GM13977 (cell line): ENCODE measurements at places on chromosomes 13 and 19.

DNA sequence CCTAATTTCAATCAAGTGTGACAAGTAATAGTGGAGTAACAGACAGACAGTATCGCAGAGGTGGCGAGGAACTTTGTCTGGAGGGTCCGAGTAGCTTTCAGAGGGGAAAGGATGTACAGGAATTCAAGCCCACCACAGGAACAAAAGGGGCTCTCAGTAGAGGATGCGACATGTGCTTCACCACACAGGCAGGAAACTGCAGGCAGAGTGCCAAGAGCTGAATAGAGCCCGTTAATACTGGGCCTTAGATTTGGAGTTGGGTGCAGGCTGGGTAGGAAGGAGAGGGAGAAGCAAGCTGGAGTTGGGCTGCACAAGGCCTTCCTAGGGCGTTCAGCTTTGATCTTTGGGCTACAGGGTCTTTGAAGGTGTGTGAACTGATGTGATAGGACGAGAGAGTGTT is 1.2 kb downstream of the CCDC70 start:
- no peak for DNase-seq

- DNase-seq, result peak; percentile 42
Measured at GRCh38 chr13:102580552-102581169, 16.1 kb upstream of the TPP2 start.

DNA sequence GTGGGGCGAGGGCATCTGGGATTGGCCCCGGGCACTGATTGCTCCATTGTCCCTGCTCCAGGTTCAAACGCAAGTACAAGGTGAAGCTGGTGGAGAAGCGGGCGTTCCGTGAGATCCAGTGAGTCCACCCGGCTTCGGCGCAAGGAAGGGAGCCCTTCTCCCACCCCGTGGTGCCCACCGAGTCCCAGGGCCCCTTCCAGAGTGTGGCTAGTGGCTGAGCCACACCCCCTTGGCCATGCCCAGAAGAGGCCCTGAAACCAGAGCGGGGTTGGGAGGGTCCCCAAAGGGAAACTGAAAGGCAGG is 11.2 kb downstream of the NOP53 start:
- DNase-seq, result no peak

GRCh38 chr13:28058866-28059613 is 41.3 kb downstream of the FLT3 start:
- no peak for DNase-seq

DNA sequence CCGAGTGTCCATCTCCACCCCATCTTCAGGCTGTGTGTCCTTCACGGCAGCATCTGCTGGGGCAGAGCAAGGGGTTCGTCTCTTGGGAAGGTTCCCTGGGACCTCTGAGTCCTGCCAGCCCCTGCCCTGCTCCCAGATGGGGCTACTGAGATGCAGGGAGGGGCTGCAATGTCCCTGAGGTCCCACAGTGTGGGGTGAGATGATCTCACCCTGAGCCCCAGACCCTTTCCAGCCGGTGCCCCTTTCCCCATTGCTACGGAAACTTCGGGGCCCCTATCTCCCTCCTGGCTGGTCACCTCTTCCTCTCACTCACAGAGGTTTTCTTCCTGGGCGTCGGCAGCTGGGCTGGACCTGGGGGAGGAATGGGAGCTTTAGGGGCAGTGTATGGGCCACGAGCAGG is 5.0 kb downstream of the LILRB2 start:
- DNase-seq, result no peak

DNA sequence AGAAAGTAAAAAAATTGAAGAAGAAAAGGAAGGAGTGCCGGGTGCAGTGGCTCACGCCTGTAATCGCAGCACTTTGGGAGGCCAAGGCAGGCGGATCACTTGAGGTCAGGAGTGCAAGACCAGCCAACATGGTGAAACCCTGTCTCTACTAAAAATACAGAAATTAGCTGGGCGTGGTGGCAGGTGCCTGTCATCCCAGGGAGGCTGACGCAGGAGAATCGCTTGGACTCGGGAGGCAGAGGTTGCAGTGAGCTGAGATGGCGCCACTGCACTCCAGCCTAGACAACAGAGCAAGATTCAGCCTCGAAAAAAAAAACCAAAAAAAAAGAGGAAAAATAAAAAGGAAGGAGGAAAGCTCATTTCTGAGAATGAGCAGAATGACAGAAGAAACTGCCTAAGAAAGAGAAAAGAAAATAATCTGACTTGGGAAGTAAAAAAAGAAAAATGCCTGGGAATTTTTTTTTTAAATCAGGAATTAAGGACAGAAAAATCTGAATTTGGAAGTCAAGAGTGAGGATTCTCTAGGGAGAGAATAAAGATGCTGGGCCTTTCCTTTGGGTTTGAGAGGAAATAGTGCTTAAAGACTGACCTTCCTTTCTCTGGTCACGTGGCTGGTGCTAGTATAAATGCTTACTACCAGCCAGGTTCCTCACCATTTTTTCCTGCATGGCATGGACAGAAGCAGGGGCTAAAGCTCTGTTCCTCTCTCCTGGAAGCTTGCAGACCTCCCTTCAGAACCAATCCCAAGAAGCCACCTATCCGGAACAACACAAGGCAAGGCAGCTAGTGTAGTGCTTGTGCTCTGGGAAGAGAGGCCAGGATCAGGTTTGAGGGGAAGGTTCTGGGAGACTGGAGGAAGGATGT is at the start of gene FFAR2:
Gene FFAR2, plus strand, starts transcription at position 652 of the 864 bp plus-strand sequence. CDS start 1,458 bp downstream, outside the sequence.
- no peak for DNase-seq

GRCh38 chr19:18089726-18090125 is 3.0 kb upstream of the IL12RB1 start:
- DNase-seq, result no peak

- no peak for DNase-seq
Measured at GRCh38 chr13:103835052-103835451, 768.8 kb upstream of the SLC10A2 start.

DNA sequence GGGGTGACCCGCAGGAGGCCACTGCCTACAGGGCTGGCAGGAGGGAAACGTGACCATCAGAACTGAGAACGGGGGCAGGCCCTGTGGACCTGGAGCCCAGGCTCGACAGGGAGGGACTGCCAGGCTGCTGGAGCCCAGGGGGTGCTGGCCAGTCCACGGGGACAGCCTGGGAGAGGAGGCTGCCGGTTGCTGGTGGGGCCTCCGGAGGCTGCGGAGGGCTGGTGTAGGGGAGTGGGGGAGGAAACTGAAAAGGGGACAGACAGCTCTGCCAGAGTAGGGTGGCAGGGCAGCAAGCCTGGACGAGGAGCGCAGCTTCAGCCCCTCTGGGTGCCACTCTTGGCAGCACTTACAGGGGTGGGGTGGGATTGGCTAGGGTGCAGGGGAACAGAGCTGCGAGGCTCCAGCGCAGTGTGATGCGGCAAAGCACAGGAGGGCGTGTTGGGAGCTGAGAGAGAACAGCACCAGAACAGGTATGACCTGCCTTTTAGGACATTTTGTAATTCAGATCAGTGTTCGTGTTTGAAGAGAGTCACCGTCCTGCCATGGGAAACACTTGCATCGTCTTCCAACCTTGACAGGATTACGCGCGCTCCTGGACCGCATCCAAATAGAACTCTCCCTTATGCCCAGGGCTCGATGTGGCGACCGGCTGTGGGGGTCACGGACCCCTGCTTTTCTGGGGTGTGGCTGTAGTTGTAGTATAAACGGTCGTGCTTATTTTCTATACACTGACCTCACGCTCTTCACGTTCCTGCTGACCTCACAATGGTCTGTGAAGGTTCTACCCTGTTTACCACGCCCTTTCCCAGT is 19.9 kb upstream of the ARHGEF7 start:
- no peak for DNase-seq

- no peak for DNase-seq
Measured at GRCh38 chr13:112684071-112684845, 5.6 kb upstream of the ATP11A start.

- DNase-seq, result no peak
Measured at GRCh38 chr19:45347570-45348366, 7.2 kb downstream of the KLC3 start.

GRCh38 chr13:83220241-83220640 is 662.0 kb downstream of the SLITRK1 start:
- DNase-seq, result no peak

- no peak for DNase-seq
Measured at GRCh38 chr13:46127358-46128023, 22.7 kb upstream of the CPB2 start.

GRCh38 chr19:38263689-38264485 is 486 bp upstream of the SPINT2 start:
- DNase-seq, result peak; percentile 86

DNA sequence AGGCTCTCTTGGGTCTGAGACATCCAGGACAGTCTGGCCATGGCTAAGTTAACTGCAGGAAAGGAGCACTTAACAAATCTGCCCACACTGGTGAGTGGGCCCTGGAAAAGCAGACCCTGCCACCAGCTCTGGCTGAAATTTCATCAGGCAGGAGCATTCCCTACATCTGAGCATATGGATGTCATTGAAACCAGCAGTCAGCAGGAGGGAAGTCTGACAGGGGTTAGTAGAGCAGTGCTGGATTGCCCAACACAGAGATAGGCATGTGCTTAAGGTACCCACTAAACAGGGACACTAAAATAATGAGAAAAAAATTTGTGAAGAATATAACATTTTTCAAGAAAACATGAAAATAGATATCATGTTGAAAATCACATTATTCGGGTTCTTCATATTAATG is 13.6 kb upstream of the ACOD1 start:
- DNase-seq, result no peak

- DNase-seq, result no peak
Measured at GRCh38 chr13:80274643-80275042, 66.3 kb downstream of the SPRY2 start.

- no peak for DNase-seq
Measured at GRCh38 chr13:107881362-107881761, 334.0 kb downstream of the LIG4 start.

- no peak for DNase-seq
Measured at GRCh38 chr19:19553670-19554069, 15.6 kb downstream of the CILP2 start.

- no peak for DNase-seq
Measured at GRCh38 chr19:4086411-4086867, 19.7 kb upstream of the ZBTB7A start.
